ENCODE measurements at places on chromosomes 7 and 10.

DNA sequence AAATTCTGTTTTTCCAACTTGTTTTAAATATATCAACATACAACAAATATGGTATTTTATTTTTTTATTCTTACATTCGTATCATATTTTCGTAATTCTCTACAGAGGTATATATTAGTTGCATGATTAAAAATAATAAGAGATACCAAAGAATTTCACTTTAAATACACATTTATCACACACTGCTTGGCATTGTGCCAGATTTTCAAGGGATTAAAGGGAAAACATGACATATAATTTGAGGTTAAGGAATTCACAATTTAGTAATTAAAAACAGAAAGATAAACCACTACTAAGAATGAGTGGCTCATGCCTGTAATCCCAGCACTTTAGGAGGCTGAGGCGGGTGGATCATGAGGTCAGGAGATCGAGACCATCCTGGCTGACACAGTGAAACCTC lies 484.7 kb upstream of the SORCS1 start:
- no peak for DNase-seq

DNA sequence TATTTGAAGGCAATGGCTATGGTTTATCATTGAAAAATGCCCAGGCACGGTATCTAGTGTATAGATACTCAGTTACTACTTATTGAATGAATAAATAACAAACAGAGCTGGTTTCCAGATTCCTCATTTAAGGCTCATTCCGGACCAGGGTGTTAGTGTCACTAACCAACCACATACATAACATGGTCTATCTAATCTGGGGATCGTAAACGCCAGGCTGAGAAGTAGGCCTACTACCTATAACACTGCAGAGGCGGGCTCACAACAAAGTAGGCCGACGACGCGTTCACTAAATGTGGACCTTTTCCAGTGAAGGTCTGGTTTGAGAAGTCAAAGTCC lies 423 bp downstream of the LSM5 start:
- DNase-seq = no peak

GRCh38 chr10:17523917-17524316 lies 69.5 kb upstream of the ST8SIA6 start:
- DNase-seq = no peak

DNA sequence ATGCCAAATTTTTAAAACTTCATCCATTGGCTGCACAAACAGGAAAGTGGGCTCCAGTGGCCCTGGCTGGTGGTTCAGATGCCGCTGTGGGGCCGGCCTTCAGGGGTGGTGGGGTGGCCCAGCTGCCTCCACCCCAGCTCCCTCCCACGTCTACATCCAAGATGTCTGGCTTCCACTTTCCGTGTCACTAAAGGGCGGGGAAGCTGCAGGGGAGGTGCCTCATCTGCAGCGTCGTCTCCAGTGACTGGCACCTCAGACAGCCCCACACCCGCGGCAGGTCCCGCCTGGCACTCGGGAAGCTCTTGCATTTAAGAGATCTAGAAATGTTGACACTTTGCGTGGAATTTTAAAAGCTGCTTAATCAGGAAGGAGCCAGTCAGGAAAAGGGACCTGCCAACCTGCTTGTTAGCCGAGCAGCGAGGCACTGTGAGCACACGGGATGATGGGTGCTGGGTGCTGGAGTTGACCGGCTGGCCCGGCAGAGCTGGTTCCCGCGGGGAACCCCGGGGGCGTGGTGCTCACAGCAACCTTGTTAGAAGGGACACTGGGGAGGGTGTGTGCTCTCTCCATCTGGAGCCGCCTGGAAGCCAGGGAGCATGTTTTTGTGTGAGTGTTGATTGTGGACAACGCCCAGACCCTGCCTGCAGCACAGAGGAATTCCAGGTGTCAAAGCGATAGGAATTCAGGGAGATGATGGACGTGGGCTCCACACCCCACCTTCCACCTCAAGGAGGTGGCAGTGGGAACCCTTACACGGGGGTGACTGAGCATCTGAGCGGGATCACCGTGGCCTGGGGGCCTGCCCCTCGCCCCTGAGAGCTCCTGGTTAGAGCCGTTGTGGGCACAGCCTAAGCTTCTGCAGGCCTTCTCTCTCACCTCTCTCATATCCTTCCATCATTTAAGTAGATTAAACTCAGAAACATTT lies 320.5 kb downstream of the PTPRN2 start:
- DNase-seq = no peak

- no peak for DNase-seq
Measured at GRCh38 chr7:8128449-8129317, 133.3 kb downstream of the ICA1 start.

GRCh38 chr10:102241444-102242117 lies at the start of gene PITX3:
TSS of gene PITX3 (minus strand) at chr10:102241512. CDS start at chr10:102232080, 9,432 bp downstream.
- DNase-seq = peak; percentile 62

DNA sequence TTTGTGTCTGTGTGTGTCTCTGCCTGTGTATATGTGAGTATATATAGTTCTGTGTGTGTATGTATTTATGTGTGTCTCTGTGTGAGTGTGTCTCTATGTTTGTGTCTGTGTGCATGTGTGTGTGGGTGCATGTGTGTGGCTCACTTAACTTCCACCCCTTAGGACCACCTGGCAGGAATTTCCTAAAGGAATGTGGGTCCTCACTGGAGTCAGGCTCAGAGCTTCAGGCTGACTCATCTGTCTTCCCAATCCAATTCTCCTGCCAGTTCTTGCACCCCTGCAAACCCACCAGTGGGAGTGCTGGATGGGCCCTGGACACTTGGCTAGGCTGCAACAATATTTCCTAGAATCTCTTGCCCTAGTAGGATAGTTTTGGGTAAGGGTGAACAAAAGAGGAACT lies 70.2 kb upstream of the GRB10 start:
- no peak for DNase-seq

Measured in stimulated activated CD4-positive, alpha-beta T cell treated with anti-CD3 and anti-CD28 coated beads, TNF-alpha, amount 100 ng/mL, for 1 hour (primary cell).